Stimulated activated effector memory CD8-positive, alpha-beta T cell treated with anti-CD3 and anti-CD28 coated beads, Interleukin-12 subunit alpha, Interleukin-12 subunit beta, amount 100 ng/mL, for 72 hours (primary cell): ENCODE measurements at places on chromosomes 4 and X.

- DNase-seq = no peak
Observed at GRCh38 chr4:25704516-25704915, 48.9 kb downstream of the SLC34A2 start.

GRCh38 chr4:52576326-52576725, 82.8 kb downstream of the USP46 start:
- DNase-seq = no peak

DNA sequence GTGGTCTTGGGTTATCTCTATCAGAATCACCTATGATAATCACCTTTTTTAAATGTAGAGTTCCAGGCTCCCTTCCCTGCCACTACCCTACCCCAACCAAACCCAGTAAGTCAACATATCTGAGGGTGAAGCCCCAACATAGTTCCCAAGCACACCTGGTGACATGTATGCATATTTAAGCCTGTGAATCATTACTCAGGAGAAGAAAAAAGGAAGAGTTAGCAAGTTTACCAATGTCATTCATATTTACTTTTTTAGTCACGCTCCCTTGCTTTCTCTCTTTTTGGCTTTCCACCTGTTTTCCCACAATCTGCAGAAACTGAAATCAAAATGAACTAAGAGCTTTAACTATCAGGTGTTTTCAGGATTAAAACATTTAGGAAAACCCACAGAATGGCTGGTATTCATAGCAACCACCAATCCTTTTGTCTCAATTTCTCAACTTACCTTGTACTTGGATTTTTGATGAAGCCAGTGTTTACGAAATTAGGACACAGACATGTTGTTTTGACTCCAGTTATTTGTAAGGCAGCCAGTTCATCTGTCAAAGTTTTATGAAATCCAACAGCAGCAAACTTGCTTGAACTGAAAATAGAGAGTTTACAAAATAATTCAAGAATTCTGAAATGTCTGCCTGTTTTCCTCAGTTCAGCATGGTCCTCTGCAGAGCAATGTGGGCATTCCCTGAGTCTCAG, 34.0 kb downstream of the HSD17B11 start:
- no peak for DNase-seq

- no peak for DNase-seq
Observed at GRCh38 chr4:88879991-88880390, 177.0 kb downstream of the FAM13A start.

DNA sequence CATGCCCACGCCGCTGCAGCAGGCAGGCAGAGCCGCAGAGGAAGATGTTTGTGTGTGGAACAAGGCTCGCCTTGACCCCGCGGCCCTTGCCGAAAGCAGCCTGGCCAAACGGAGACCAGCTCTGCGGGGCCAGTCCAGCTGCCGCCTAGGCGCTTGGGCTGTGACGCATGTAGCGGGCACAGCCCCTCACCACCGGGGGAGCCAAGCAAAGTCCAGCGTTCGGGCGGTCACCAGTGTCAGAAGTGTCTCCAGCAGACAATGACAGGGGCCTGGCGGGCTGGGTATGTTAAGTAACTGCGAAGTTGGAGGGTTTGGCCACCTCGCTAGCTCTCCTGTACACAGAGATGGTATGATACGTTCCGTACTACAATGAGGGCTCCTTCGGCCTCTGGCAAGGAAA, 1.3 kb downstream of the AMER1 start:
- DNase-seq = no peak

DNA sequence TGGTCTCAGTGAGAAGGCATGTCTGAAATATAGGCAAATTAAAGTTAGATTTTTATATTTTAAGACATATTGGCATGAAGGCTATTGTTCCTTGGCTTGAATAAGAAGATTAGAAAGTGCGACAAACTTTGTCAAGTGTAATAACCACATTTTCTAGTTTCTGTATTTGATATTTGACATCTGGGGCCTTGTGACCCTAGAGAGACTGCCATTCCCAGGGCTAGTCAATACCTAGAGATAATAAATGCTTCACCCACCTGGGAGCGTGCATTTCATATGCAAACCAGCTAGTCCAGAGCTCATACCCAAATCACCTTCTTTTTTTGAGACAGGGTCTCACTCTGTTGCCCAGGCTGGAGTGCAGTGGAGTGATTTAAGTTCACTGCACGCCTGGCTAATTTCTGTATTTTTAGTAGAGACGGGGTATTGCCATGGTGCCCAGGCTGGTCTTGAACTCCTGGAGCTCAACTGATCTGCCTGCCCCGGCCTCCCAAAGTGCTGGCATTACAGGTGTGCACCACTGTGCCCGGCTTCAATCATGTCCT, 62.6 kb downstream of the COQ2 start:
- DNase-seq = no peak

- no peak for DNase-seq
Observed at GRCh38 chr4:110195561-110196205, 2.7 kb downstream of the ELOVL6 start.

GRCh38 chrX:12946406-12946805, 28.5 kb upstream of the TMSB4X start:
- no peak for DNase-seq

DNA sequence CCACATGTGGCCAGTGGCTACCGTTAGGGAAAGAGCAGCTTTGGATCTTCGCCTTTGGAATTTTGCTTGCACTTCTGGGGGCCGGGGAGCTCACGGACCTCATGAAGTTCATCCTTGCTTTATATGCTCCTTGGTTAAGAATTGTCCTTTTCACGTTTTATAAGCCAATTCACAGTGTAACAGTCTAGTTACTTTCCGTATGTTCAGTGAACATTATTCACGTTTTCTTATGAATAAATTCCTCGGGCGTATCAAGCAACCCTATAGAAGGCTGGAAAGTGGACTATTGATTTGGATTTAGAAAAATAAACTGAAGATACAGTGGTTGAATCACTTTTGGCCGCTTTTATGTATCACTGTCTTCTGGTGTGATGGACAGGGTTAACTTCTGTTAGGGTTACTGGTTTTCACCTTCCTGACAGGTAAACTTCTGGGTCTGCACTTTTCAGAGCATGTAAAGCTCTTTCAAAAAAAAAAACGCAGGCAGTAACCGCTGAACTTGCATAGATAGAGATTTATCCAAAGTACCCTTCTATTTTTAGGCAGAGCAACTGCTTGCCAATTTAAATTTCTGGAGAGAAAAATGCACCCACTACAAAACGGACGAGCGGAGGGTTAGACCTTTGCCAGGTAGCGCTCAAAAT, 569 bp upstream of the PDLIM5 start:
- DNase-seq = no peak

GRCh38 chr4:81737865-81738559, 266.3 kb upstream of the RASGEF1B start:
- DNase-seq = no peak

- DNase-seq = no peak
Observed at GRCh38 chrX:7047951-7048350, 99.6 kb upstream of the STS start.

DNA sequence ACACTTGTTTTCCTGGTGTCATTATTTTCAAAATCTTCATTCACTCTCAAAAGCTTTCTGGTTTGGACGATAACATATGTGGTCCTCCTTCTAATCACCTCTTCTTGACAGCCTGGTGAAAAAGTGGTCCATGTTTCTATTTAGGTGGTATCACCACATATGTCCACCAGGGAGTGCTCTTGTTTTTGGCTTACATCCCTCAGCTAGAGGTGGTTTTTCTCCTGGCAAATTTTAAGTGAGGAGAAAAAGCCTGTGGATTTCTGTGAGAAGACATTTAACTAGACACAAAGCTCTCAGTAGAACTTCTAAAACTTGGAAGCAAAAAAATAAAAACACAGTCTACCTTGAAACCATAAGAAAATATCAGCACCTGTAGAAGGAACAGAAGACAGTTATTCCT, 58.0 kb upstream of the FRMPD4 start:
- DNase-seq = no peak

GRCh38 chr4:26342328-26343037, 21.7 kb downstream of the RBPJ start:
- no peak for DNase-seq

DNA sequence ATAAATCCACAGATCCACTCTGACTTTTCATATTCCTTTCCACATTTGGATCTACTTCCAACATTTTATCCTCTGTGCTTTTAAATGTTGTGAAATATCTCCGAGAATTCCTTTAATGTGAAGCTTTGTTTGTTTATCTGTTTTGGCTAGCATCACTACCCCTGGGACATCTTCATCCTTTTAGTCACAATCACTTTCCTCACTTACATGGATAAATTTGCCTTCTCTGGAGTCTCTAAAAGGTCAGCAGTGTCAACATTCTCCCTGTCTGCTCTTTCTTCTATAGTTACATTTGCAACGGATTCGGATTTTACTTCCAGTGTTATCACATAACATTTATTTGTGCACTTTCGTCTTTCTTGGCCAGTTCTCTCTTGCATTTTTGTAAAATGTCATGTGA, 34.2 kb upstream of the LRAT start:
- no peak for DNase-seq

DNA sequence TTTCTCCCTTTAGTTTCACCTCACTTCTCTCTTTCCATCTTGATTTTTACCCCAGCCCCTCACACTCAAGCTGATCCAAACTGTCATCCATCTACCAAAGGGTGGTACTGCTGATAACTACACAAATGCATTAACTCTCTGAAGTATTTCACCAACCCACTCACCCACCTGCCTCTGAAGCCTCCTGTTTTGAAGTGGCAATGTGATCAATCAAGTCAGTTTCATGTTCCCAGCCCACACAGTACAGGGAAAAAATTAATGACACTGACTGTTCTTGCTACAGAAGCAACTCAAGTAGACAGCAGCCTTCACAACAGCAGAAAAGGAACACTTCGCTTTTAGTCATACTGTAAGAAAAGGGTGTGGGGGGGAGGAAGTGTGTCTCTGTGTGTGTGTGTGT, 183.0 kb upstream of the NOCT start:
- no peak for DNase-seq

DNA sequence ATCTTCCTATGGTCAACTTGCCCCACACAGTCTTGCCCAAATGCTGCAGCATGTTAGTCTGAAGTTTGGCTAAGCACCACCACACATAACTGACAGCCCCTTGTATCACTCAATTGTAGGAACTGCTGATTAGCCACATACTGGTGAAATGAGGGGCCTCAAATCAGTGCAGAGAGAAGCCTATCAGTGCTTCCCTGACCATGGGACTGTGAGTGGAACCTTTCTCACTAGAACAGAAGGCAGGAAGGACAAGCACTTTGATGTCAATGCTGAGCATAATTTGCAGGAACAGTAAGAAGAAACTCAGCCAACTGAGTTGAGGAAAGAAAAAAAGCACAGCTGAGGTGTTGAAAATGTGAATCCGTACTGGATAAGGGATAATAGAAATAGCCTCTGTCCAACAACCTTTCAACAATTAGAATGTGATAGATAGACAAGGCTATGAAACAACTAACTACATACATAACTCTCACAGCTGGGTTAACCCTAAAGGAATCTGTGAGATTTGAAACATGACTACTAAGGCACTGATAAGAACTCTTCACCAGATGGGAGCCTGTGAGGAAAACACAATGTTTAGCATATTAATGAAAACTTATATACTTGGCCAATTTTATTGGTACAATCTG, 136.6 kb upstream of the SH3RF1 start:
- DNase-seq = no peak

DNA sequence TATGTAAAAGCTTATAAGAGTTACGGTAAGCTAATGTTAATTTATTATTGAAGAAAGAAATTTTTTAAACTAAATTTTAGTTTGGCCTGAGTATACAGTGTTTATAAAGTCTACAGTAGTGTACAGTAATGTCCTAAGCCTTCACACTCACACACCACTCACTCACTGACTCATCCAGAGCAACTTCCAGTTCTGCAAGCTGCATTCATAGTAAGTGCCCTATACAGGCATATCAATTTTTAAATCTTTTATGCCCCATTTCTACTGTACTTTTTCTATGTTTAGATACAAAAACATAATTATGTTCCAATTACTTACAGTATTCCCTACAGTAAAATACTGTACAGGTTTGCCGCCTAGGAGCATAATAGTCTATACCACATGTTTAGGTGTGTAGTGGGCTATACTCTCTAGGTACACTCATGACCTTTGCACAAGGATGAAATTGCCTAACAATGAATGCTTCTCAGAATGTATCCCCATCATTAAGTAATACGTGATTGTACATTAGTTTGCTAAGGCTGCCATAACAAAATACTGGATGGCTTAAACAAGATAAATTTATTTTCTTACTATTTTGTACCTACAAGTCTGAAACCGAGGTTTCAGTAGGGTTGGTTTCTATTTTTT, 333.8 kb upstream of the PCDH7 start:
- no peak for DNase-seq

GRCh38 chr4:97720869-97721432, 422.3 kb downstream of the STPG2 start:
- no peak for DNase-seq

DNA sequence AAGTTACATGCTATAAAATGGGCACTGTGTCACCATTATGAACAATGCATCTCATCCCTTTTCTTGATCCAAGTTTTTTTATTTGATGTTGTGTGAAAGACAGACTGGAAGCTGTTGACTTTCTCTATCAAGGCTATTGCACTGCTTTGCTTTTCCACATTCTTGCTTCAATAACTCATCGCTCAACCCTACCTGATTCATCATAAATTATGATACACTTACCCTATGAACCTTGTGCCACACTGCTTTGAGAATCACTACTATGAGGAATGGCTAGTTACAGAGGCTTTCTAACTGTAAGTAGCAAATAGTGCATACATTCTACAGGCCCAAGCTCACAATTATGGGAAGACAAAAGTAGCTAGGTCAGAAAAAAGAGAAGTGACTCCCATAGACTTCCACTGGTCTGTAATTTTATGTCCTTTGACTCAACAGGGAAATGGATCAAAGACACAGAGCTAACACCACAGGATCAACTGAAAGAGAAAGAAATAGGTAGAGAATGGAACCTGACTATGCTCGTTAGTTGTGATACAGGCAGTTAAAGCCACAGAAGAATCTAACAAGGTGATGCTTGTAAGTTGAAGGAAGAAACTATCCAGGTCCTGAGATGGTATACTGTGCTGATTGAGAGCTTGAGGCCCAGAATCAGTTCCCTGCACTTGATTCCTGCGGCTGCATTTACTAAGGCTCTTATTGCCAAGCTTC, 163.5 kb downstream of the PPP3CA start:
- DNase-seq = no peak

- DNase-seq = no peak
Observed at GRCh38 chr4:177740563-177740962, 298.3 kb upstream of the AGA start.

- DNase-seq = no peak
Observed at GRCh38 chr4:109294006-109294405, 8.5 kb downstream of the COL25A1 start.
